ENCODE measurements at places on chromosomes 2 and 18. TPM values are rescaled to one million over a fixed set of nuclear protein-coding genes. Genes with fewer than 3 reads are reported as not detected.

UGGT1 gene
- 50.8 TPM for total RNA-seq

- H3K36me3 ChIP-seq = no peaks in the 10 kb centered on the region
- H3K4me3 ChIP-seq = no peak overlapping the region
- no peaks in the 10 kb centered on the region for H3K27me3 ChIP-seq
Observed at GRCh38 chr2:30631051-30631671, 176.1 kb downstream of the CAPN13 start.

- H3K4me1 ChIP-seq = peaks cover 21% of the 10 kb centered on the region
- peaks cover 22% of the 10 kb centered on the region for H3K27me3 ChIP-seq
- no peak overlapping the region for H3K4me3 ChIP-seq
- H3K27ac ChIP-seq = peak overlapping the region; percentile 14
Observed at GRCh38 chr18:22346953-22347605, 70.6 kb downstream of the CTAGE1 start.

DNA sequence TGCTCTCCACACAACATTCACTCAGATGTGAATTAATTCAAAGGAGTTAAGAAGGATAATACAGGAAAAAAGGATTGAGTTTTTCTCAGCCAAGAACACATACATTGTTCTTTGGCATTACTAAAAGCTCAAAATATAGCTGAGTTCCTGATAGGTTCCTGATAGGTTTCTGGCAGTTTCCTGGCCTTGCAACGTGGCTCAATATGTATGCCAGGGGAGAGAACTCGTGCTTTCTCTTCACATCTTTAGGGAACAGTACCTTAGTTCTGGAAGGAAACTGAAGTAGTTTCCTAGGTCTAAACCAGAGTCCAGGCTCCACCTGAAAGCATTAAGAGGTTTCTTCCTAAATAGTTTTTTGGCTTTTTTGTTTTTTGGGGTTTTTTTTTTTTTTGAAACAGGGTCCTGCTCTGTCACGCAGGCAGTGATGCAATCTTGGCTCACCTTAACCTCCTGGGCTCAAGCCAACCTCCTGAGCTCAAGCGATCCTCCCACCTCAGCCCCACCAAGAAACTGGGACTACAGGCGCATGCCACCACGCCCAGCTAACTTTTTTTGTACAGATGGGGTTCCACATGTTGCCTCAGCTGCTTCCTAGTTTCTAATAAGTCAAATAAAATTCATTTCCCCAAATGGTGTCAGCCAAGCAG, 42.8 kb downstream of the ESCO1 start:
- H3K36me3 ChIP-seq = peaks cover 21% of the 10 kb centered on the region
- DNase-seq = no peak
- H3K4me3 ChIP-seq = no peak overlapping the region
- no peak overlapping the region for H3K27ac ChIP-seq
- no peaks in the 10 kb centered on the region for H3K27me3 ChIP-seq

DNA sequence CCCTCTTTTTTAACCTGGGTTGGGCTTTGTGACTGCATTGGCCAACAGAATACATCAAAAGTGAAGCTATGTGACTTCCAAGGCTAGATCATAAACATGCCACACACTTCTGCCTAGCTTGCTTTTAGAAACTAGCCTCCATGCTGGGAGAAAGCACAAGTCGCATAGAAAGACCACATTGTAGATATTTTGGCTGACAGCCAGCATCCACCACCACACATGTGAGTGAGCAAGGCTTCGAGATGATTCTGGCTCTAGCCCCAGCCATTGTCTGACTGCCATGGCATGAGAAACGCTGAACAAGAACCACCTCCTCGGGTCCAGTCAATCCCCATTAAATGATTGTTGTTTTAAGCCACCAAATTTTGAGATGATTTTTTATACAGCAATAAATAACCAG, 66.8 kb upstream of the STPG4 start:
- H3K36me3 ChIP-seq = no peaks in the 10 kb centered on the region
- DNase-seq = no peak
- H3K4me3 ChIP-seq = no peak overlapping the region
- no peak overlapping the region for H3K27ac ChIP-seq
- peaks cover 1% of the 10 kb centered on the region for H3K27me3 ChIP-seq

DNA sequence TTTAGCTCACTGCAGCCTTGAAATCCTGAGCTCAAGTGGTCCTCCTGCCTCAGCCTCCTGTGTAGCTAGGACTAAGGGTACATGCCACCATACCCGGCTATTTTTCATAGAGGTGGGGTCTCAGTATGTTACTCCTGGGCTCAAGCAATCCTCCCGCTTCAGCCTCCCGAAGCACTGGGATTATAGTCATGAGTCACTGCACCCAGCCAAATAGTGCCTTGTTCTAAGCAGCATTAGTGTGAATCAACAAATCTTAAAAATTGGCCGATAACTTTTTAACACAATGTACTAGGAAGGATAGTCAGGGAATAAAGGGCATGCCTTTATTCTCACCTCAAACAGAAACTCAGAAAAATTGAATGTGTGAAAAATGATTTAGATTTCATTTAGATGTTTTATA, 51.6 kb downstream of the XRCC5 start:
- H3K27me3 ChIP-seq = no peaks in the 10 kb centered on the region
- H3K27ac ChIP-seq = no peak overlapping the region
- H3K4me1 ChIP-seq = peaks cover 10% of the 10 kb centered on the region
- no peak overlapping the region for H3K4me3 ChIP-seq
- no peak for DNase-seq
- H3K36me3 ChIP-seq = peaks cover 76% of the 10 kb centered on the region

GRCh38 chr2:148745151-148745851, 100.8 kb downstream of the EPC2 start:
- H3K27me3 ChIP-seq = no peaks in the 10 kb centered on the region
- no peak for DNase-seq

DNA sequence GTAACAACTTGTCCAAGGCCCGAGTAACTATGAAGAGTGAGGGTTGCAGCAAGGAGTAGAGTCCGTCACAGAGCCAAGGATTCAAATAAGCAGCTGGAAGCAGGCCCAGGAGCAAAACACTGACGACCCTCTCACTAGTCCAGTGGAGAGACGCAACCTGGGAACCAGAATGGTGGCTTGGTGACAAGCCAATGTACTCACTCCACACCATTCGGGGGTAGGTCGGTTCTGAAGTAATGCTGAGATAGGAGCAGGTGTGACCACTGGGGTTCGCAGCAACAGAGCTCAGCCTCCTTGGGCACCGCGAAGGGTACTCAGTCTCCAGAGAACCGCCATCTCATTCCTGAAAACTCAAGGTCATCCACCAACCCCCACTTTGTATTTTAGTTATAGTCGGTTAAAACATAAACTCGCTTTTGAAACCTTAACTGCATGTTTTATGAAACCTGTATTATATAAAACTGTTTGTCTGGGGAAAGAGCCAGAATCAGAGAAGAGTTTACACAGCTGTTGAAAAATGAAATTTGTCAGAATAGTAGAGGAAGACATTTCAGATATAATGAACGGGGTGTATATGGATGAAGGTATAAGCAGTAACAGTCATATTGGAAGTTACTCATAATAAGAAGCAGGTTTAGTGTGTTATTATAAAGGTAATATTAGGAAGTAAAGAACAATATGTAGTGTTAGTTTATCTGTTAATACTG, 8.6 kb downstream of the ANKRD62 start:
- no peak for DNase-seq
- H3K36me3 ChIP-seq = no peaks in the 10 kb centered on the region
- peaks cover 11% of the 10 kb centered on the region for H3K27me3 ChIP-seq
- peaks cover 12% of the 10 kb centered on the region for H3K4me1 ChIP-seq
- H3K27ac ChIP-seq = no peak overlapping the region
- H3K4me3 ChIP-seq = no peak overlapping the region

DNA sequence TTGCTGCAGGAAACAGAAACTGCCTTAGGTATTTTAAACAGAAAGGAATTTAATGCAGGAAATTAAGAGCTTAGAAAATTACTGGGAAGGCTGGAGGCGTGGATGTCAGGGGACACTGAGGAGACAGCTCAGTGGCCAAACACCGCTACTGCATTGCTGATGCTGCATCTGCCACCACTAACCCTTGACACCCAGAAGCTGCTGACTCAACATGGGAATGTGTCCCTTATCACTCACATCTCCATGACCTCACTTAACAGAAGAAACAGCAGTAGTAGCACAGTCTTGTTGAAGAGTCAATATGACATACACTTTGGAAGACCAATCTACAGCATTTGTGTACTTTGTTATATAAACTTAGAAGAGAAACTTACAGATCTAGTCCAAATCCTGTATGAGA, 906.1 kb downstream of the SLC4A3 start:
- DNase-seq = peak; percentile 17
- H3K4me3 ChIP-seq = no peak overlapping the region

DNA sequence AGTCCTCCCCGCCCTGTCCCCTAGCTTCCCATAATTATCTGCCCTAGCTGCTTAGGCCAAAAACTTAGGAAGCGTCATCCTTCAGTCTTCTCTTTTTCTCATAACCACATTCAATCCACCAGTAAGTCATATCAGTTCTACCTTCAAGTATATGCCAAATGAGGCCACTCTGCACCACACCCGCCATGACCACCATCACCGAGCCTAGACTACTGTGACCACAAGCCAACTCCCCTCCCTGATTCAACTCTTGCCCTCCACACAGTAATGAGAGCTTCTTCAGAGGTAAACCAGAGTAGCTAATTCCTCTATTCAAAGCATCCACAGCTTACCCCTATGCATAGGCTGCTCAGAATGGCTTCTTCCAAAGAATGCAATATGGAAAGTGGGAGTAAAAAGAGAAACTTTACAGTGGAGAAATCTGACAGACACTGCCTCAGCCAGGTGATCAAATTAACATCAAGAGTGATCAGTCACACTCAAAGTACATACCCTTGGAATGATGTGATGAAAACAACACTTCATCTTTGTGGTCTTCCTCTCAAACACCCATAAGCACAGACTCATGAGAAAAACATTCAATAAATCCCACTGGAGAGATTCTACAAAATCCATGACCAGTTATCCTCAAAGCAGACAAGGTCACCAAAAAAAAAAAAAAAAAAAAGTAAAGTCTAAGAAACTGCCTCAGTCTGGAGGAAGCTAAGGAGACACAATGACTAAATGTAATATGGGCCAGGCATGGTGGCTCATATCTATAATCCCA, 17.7 kb downstream of the MBOAT2 start:
- peaks cover 5% of the 10 kb centered on the region for H3K27me3 ChIP-seq
- no peaks in the 10 kb centered on the region for H3K4me1 ChIP-seq
- no peaks in the 10 kb centered on the region for H3K36me3 ChIP-seq
- no peak for DNase-seq

GRCh38 chr2:239611222-239611795, 210.5 kb upstream of the HDAC4 start:
- no peaks in the 10 kb centered on the region for H3K27me3 ChIP-seq
- no peaks in the 10 kb centered on the region for H3K36me3 ChIP-seq
- H3K4me1 ChIP-seq = no peaks in the 10 kb centered on the region

KCNK3 gene
- not detected for total RNA-seq

- no peaks in the 10 kb centered on the region for H3K27me3 ChIP-seq
- no peaks in the 10 kb centered on the region for H3K36me3 ChIP-seq
- H3K27ac ChIP-seq = no peak overlapping the region
- no peak for DNase-seq
- H3K4me1 ChIP-seq = no peaks in the 10 kb centered on the region
- H3K4me3 ChIP-seq = no peak overlapping the region
Observed at GRCh38 chr2:212711856-212712255, 173.3 kb upstream of the ERBB4 start.

WDR54 gene
- 101 TPM for total RNA-seq

MEX3C gene
- 56.6 TPM for total RNA-seq

DNA sequence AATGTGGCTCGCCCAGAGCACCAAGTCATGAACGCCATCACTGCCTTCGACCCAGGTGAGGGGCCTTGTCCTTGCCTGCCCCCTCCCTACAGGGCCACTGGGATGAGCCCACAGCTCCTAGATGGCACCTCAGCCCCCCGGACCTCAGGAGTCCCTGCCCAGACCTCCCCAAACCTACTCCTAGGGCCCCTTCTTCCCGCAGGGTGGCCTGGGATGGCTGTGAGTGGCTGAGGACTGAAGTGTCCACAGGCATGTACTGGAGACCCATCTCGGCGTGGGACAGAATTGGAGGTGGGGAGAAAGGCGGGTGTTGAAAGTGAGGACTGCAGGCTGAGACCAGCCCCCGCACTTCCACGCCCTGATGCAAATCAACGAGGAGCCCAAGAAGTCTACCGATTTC, 2.8 kb upstream of the TUBB6 start:
- DNase-seq = no peak
- no peak overlapping the region for H3K4me3 ChIP-seq
- H3K27me3 ChIP-seq = peaks cover 36% of the 10 kb centered on the region

GRCh38 chr2:15298770-15299169, 262.4 kb downstream of the NBAS start:
- peaks cover 19% of the 10 kb centered on the region for H3K4me1 ChIP-seq
- H3K36me3 ChIP-seq = peaks cover 53% of the 10 kb centered on the region
- no peak overlapping the region for H3K4me3 ChIP-seq
- H3K27me3 ChIP-seq = no peaks in the 10 kb centered on the region

DPP10 gene
- not detected for total RNA-seq

GRCh38 chr2:40039549-40039948, 260.5 kb upstream of the THUMPD2 start:
- no peaks in the 10 kb centered on the region for H3K4me1 ChIP-seq
- H3K27me3 ChIP-seq = no peaks in the 10 kb centered on the region
- no peaks in the 10 kb centered on the region for H3K36me3 ChIP-seq
- H3K27ac ChIP-seq = no peak overlapping the region

GRCh38 chr2:62266433-62267038, 70.6 kb downstream of the B3GNT2 start:
- H3K4me1 ChIP-seq = no peaks in the 10 kb centered on the region
- no peak overlapping the region for H3K27ac ChIP-seq

GRCh38 chr2:200317975-200318374, 11.5 kb downstream of the SPATS2L start:
- H3K27ac ChIP-seq = no peak overlapping the region
- peaks cover 34% of the 10 kb centered on the region for H3K4me1 ChIP-seq
- H3K36me3 ChIP-seq = no peaks in the 10 kb centered on the region
- no peaks in the 10 kb centered on the region for H3K27me3 ChIP-seq

DNA sequence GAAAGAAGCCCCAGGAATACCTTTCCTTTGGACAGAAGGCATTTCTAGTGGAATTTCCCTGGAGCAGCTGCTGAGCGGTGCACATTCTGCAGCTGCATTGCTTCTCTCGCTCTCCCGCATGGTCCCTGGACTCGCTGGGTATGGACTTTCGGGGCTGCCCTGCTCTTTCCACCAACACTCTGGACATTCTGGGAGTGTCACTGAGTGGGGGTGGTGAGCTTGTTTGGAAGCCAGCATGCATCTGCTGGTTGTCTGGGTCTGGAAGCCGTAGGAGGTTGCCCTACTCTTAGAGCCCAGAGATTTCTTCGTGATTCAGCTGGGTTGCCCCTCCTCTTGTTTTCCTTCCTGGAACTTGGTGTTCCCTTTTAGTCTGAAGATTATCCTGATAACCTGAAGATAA, 52.6 kb downstream of the TWIST2 start:
- no peak for DNase-seq
- no peak overlapping the region for H3K4me3 ChIP-seq
- H3K27ac ChIP-seq = no peak overlapping the region

PLA2R1 gene
- total RNA-seq = not detected

DNA sequence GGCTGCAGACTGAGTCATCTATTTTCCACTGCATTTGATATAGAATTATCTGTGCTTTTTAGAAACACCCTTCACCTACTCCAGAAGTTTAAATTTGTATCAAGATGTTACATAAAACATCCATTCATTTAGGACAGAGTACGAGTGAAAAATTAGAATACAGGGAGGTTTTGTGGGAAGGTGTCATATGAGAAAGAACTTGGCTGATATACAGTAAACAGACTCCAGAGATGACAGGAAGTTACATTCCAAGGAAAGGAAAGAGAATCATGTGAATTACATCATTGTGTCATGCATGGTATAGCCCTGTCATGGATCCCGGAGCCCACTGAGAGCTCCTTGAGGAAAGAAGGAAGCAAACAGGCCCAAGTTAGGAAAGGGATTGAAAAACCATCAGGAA, 341.5 kb upstream of the PKDCC start:
- H3K36me3 ChIP-seq = no peaks in the 10 kb centered on the region
- H3K4me3 ChIP-seq = no peak overlapping the region
- no peak overlapping the region for H3K27ac ChIP-seq
- no peaks in the 10 kb centered on the region for H3K4me1 ChIP-seq
- peaks cover 3% of the 10 kb centered on the region for H3K27me3 ChIP-seq
- no peak for DNase-seq
